Activated T-helper 1 cell treated with anti-CD3 and anti-CD28 coated beads, Interleukin-2, amount 50 U/mL, for 16 hours (primary cell): ENCODE measurements at places on chromosomes 3 and 15.
A peak's percentile ranks its signal among the peaks of the same experiment; 100 is the strongest.

DNA sequence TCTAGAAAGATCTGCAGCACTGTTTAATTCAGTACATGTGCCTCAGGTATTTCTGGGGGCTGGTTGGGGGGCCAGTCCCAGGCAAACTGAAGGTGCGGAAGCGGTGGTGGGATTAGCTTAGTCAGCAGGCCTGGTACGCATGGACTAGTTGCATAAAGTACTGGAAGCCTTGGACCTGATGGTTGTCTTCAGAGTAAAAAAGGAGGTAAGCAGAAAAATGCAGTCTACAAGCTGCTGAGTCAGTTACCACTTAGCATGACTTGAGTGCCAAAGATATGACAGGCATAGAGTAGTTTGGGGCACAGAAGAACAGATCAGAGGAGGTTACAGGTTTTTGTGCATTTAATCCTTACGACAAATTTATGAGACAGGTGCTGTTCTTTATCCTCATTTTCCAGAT, 19.9 kb upstream of the GOLGA8J start:
- DNase-seq, result no peak

- no peak for DNase-seq
Observed at GRCh38 chr3:126464494-126464893, 11.2 kb downstream of the ZXDC start.

- no peak for DNase-seq
Observed at GRCh38 chr15:60265057-60265456, 132.7 kb downstream of the ANXA2 start.

DNA sequence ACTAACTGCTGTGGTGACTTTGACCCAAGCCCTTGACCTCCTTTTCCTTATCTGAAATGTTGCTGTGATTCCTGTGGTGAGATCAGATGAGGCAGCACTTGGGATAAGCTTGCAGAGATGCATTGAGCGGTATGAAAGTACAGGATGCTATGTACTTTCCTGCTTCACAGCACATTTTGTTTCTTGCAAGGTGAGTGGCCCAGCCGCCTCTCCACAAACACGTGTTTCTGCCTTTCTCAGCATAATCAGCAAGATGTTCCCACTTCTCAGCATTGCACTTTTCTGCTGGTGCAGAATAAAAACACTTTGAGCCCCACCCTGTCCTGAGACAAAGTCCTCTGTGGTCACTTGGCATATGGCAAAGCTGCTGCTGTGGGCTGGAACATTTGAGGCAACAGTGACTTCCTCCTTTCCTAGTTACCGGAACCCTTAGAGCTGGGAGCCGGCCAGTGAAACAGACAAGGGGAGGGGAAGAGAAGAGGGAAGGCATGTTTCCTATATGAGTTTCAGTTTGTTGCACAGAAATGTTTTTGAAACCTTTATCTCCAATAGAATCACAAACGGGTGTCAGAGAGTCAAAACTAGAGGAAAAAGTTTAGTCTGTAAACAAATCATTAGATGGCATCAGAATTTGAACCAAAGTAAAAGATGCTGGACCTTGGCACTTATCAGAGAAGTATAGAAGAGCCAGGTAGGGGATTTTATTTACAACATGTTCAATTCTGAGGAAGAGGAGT, 5.0 kb downstream of the NUDT16 start:
- no peak for DNase-seq

GRCh38 chr3:117586161-117586560, 876.6 kb downstream of the TUSC7 start:
- DNase-seq, result no peak

DNA sequence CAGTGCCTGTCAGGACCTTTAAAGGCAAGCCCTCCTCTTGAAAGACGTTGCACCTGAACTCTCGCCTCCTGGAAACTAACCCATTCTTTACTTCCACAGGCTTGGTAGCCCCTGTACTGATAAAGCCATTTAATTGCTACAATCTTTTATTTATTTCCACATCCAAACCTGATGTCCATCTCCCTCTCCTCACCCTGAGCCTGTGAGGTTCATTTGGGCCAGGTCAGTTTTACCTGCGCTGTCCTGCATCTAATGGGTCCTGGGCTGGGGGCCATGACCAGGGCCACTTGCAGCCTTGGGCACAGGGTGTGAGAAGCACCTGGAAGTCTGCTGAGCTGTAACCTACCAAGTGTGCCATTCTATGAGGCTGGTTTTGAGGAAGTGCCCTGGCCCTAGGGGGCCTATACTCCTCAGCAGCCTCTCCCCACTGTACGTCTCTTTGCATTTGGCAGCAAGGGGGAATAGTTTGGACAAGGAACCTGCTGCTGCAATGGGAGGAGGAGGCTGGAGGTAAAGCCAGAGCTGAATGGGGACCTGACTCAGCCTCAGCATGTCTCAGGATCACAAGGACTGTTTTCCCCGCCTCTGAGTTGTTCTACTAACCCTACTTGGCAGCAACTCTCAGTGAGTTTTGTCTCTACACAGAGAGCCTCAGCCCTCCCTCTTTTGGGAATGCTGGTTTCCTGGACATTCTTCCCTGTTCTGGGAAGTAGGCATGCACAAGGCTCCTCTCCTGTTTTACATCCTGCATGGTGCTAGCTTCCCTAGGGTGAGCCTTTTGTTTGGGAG, 53.8 kb downstream of the WDR76 start:
- no peak for DNase-seq

DNA sequence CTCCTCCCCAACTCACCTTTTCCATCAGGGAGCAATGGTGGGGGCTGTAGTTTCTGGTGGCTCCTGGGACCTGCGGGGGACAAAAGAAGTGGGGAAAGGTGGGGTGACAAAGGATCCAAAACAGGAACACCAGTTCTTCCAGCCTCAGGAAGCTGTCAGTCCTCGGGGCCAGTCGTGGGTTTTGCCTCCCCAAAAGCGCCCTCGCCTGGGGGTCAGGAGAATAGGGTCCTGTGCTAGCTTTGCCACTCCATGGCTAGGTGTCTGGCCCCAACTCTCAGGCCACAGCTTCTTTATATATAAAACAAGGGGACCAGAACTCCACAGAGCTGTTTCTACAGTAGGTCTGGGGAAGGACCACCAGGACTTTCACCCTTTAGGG, 4.0 kb downstream of the CCDC9B start:
- DNase-seq, result no peak

DNA sequence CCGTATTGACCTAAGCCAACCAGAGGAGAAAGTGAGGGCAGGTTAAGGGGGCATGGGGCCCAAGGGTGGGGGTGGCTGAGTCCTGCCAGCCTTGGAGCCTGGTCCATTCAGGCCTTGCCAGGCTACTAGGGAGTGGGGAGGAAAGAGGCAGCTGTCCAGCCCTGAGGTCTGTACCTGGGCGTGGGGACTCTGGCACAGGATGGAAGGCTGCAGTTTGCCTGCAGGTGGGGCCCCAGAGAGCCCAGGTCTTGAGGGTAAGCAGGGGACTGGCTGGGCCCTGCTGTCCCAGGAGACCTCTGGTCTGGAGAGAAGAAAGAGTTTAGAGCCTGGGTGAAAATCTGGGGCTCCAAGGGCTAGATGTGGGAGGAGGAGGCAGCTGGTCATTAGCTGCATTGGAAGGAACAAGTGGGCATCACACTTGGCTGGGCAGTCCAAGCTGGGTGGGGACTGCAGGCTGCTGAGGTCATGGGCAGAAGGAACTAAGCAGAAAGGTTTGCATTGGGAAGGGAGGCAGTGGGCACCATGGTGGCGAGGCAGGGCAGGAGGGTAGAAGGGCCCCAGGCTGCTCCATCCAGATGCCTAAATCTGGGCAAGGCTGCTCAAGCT, 108.4 kb downstream of the OXNAD1 start:
- no peak for DNase-seq

DNA sequence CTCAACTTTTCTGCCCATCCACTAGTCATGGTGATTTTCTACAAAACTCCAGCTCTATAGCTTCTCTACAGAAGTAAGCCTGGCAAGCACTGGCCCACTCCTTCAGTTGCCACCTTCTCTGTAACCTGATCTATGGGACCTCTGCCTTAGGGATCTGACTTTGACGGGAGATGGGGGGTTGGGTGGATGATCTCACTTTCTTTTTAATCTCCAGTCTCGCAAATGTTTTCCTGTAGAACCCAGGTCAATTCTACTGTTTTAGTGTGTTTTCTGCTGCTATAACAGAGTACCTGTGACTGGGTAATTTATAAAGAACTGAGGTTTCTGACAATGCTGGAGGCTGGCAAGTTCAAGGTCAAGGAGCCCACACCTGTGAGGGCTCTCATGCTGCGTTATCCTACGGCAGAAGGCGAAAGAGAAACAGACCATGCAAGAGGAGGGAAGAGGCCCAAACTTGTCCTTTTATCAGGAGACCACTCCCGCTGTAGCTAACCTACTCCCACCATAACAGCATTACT, 189.9 kb upstream of the THRB start:
- no peak for DNase-seq

- DNase-seq, result no peak
Observed at GRCh38 chr15:27787931-27788330, 311.2 kb downstream of the OCA2 start.

DNA sequence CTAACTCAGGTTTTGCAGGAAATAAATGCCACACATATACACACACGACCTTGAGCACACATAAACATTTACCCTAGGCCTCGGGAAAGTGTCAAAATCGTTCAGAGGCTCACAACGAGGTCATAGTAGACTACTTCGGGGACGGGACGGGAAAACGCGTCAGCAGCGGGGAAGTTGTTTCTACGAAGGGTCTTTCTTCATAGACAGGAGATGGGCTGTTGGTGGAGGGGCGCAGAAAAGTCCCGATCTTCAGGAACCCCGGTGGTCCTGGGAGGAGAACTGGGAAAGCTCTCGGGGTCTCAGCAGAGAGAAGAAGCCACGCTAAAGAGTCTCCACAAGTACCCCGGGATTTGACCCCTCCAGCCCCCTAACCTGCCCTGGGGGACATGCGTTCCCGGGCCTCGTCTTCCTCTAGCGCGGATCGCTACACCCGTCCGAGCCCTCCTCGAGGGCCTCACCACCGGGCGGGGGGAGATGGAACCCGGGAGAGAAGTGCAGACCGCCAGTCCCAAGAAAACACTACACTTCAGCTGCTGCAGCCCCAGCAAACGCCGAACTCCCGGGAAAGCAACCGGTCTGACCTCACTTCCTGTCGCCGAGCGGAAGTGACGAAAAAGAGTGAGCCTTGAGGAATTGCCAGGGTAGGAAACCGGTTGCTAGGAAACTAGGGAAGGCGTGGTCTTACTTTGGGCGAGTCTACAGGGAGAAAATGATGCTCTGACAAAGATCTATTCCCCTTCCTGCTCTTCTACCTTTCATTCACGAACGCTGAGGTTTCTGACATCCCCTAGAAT, at the start of gene PIK3R4:
Gene PIK3R4 (minus strand): TSS at position 584 of the 794 bp plus-strand sequence. CDS start 1,611 bp downstream, outside the sequence.
- DNase-seq, result peak; percentile 82

GRCh38 chr3:196087906-196088305, 6.0 kb upstream of the TFRC start:
- no peak for DNase-seq

- DNase-seq, result no peak
Observed at GRCh38 chr15:47570881-47571640, 146.2 kb upstream of the SEMA6D start.

- no peak for DNase-seq
Observed at GRCh38 chr15:80898040-80898439, 91.6 kb downstream of the MESD start.

GRCh38 chr3:56308471-56308870, 159.8 kb downstream of the ERC2 start:
- no peak for DNase-seq

DNA sequence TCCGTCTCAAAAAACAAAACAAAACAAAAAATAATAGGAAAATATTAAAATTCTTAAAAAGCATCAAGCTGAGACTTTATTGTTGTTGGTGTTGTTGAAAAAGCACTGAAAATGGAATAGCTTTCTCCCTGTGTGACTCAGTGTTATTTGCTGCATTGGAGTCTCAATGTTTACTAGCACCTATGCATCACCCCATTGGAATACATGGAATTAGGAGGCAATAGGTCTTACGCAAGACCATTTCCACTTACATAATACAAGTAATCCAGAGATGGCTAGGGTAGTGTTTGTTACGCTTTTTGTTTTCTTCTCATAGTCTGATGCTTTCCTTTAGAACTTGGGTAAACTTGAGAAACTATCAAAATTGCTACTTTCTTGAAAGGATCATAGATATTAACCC, 15.2 kb downstream of the GXYLT2 start:
- DNase-seq, result no peak

DNA sequence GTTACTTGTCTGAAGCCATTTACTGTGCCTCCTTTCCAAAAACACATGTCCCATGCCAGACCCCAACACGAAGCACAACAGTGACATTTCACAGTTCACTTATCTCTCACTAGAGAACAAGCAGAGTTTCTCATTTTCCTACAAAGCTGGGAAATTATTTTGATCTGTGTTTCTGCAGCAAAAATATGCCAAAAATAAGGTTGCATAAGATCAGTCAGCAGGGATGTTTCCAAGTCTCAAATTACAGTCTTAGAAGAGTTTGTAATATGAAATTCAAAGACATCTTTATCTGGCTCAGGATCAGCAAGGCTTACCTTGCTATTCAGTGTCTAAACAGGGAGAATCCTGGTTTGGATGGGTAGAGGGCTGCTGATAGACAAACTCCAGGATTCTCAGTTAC, 75.5 kb downstream of the GJD2 start:
- no peak for DNase-seq

- DNase-seq, result no peak
Observed at GRCh38 chr3:194277104-194277785, 73.9 kb downstream of the CPN2 start.

- peak; percentile 2 for DNase-seq
Observed at GRCh38 chr3:72887705-72888545, at the start of gene GXYLT2. Gene GXYLT2 (plus strand): TSS chr3:72888046. CDS start chr3:72888234, 188 bp downstream.

GRCh38 chr3:187516446-187517185, 148.4 kb downstream of the RTP4 start:
- DNase-seq, result no peak

GRCh38 chr15:74129586-74130154, 716 bp upstream of the ISLR2 start:
- DNase-seq, result no peak

- no peak for DNase-seq
Observed at GRCh38 chr3:19911452-19911851, 22.6 kb downstream of the EFHB start.

GRCh38 chr3:114622001-114622400, 328.2 kb downstream of the TIGIT start:
- no peak for DNase-seq

- DNase-seq, result no peak
Observed at GRCh38 chr3:106860182-106860581, 517.1 kb upstream of the CCDC54 start.

- DNase-seq, result no peak
Observed at GRCh38 chr3:128991355-128991895, 2.5 kb downstream of the CFAP92 start.

DNA sequence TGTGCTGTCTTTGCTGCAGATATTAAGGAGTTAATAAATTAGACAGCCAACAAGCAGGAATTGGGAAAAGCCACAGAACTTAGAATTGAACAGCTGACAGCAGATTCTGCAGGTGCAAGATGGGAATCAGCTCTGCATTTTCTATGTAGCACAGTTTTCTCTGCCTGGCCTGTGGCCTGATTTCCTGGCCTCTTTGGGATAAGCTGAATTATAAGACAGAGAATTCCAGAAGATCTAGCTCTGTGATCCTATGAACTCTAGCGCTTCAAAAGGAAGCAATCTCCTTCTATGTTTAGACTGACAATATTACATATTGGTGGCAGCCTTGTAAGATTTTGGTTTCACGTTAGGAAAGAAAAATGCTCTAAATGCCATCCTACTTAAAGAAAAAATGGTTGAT, 24.0 kb upstream of the SOX2 start:
- DNase-seq, result no peak
